EH (cell line): ENCODE measurements at places on chromosomes 3 and 15.
A peak's percentile ranks its signal among the peaks of the same experiment; 100 is the strongest.

DNA sequence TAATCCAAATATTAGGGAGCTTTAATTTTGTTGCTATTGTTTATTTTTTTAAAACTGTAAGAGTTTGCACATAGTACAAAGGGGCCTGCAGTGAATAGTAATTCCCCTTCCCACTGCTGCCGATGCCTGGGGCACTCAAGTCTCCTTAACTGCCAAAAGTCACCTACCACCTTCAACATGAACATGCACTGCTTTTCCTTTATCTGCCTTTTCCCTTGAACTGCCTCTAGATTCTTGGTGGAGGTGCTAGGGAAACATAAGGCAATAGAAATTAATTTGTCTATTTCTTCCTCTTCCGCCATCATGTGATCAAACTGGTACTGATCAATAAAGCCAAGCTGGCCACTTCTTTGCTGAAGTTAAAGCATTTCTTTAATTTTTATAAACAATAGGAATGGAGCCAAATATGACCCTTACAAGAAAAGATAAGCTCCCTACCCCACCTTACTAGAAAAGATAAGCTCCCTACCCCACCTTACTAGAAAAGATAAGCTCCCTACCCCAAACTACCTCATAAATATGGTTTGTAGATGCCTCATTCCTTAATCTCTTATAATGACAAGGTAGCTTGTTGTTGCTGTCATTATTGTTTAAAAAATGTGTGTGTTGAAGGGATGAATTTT, 17.4 kb upstream of the ACAP2 start:
- no peak for DNase-seq

- no peak for DNase-seq
These were observed 660.1 kb upstream of the CFAP20DC start for GRCh38 chr3:59709702-59710553.

DNA sequence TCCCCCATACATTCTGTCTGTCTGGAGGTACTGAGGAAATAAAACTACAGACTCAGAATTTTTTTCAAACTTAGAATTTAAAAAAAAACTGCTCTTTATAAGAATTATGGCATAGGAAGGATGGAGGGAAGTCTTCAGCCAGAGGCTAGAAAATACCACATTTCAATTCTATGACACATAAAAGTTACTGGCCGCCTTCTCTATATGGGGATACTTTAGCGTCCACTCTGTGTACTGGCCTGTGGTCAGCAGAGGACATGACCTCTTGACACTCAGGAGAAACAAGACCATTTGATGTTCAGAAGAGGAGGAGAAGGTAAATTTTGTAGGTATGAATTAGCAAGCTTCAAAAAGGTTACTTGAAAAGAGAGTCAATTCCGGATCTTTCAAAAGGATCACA, 417.4 kb downstream of the MFSD1 start:
- no peak for DNase-seq

- DNase-seq, result no peak
These were observed 27.3 kb downstream of the PDZRN3 start for GRCh38 chr3:73597476-73597875.

DNA sequence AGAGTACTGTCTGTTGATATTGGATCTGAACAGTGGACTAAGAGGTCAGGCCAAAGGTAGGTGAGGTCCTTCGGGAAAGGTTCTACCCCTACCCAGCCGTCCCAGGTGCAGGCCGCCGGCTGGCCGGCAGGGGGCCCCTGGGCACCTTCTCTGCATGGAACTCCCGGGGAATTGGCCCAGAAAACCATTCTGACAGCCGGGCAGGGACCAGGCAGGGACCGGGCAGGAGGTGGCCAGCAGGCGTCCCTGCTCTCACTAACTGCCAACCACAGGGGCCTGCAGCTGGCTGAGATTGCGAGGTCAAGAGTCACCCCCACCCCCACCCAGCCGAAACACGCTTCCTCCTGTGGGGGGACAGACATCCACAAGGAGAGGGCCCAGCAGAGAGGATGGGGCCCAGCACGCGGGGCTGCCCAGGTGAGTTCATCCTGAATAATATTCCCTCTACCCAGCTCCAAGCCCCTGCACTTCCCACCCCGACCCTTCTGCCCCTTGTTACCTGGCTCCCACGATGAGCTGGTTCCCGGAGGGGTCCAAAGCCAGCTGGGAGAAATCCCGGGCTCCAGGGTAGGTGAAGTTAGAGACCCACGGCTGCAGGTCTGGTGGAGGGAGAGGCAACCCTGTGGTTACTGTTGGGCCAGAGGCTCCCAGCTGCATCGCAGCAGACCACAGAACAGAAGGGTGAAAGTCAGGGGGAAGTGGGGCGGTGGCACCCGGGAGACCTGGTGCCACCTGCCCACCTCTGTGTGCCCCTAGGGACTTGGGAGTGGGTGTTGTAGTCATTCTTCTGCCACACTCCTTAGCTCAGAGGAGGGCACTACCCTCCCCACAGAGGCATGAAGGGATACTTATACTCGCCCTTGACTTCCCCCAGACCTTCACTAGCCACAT, 84.4 kb downstream of the SEMA5B start:
- peak; percentile 67 for DNase-seq

- no peak for DNase-seq
These were observed 78.7 kb downstream of the ITPR1 start for GRCh38 chr3:4571690-4572334.

DNA sequence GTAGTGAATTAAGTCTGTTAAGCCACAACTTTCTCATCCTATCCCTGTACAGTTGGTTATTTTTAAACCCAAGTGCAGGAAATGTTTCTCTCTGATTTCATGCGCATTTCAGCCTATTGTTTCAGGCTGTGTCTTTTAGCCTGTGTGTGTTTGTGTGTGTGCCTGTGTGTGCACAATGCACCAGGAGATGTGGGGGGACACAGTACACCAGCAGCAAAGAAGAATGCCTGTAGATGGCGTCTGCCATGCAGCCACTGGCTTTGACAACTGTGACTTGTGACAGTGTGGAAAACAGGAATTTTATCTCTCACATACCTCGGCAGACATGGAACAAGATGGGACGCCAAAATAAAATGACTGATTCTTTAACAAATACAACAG, 43.6 kb upstream of the PLXNA1 start:
- DNase-seq, result no peak

GRCh38 chr3:37183375-37183831, 9.0 kb upstream of the LRRFIP2 start:
- DNase-seq, result peak; percentile 95

GRCh38 chr3:123396171-123397049, 52.5 kb downstream of the ADCY5 start:
- DNase-seq, result peak; percentile 20

- no peak for DNase-seq
These were observed 232.5 kb downstream of the SQOR start for GRCh38 chr15:45867281-45867680.

- no peak for DNase-seq
These were observed 591.4 kb upstream of the NR2F2 start for GRCh38 chr15:95739131-95739530.

GRCh38 chr15:94286583-94286982, 55.2 kb downstream of the MCTP2 start:
- DNase-seq, result no peak

- DNase-seq, result peak; percentile 66
These were observed 126.8 kb downstream of the PEAK1 start for GRCh38 chr15:77292969-77293558.

DNA sequence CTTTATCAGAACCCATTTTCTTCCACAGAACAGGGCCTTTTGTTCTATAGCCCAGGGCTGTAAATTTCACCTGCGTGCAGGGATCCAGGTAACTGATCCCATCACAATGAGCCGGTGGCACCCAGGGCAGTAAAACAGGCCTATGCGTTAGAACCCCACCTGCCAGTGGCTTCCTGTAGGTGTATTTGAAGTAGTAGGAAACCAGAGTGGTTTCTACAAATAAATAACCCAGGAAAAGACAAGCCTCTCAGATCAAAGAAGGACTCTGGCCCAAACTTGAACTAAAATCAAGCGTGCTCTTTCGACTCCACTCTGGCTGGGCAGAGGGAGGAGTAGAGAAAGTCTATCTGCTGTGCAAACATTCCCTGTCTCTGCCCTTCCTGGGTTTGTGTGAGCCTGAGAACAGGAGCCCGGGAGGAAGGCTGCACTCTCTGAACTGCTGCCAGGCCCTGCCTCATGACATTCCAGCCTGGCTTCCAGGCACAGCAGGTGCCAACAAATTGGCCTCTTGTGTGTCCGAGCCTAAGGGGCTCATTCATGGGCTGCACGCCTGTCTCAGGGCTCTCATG, 77.7 kb downstream of the CEMIP start:
- DNase-seq, result peak; percentile 54
